ENCODE measurements at places on chromosomes 2 and 18.

DNA sequence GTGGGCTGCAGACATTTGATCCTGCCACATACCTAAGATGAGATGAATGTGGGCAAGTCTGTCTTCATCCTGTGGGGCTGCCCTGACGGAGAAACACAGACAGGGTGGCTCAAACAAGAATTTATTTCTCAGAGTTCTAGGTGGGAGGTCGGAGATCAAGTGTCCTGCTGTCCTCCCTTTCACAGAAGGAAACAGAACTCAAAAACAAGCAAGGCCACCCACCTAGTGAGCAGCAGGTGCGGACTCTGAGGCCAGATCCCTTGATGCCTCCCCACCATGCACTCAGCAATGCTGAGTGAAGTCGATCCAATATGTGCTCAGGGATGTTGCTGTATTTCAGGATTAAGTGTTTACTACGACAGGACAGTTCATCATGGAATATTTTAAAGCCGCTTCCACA lies 63.0 kb upstream of the SNTG2 start:
- DNase-seq, result no peak

DNA sequence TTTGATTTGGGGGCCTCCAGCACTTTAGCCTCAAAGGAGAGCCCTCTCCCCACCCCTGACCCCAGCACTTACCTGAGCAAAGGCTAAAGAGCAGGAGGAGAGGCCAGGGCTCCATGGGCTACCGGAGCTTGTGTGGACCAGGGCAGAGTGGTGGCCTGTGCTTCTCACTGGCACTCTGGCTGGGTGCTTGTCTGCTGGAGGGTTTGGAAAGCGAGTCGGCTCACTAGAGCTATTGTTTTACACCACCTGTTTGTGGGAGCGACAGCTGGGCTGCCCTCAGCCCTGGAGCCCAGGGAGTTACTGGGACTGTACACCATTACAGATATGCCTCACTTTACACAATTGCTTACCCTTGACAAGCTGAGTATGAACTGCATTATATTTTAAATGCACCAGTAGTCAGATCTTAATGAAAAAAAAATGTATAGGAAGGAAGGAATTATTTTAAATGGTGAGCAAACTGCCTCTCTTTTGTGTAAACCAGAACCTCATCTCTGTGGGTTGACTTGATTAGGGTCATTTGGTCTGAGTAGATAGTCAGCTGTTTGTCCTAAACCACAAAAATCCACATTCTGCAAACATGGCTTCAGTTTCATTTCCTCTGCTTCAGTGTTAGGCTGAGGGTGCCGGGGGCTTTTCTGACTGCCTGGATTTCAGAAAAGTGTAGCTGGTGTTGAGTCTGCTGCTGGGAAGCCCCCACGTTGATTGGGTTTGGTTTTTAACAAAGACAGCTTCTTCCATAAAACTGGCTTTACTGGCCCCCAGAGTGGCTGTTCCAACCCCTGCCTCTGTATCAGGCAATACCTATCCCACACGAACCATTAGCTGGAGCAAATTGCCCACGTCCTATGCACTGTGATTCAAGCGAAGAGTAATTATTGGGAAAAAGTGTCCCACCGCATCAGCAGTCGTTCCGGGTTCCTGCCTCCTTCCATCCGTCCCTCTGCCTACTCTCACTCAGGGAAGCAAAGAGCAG lies at the start of gene CHRNA1:
CHRNA1 (minus strand) TSS at position 193 of the 976 bp plus-strand sequence; CDS start at position 115, 78 bp downstream.
- DNase-seq, result no peak

- no peak for DNase-seq
Measured at GRCh38 chr2:153971250-153971649, 99.5 kb downstream of the GALNT13 start.

- DNase-seq, result no peak
Measured at GRCh38 chr18:27413495-27414401, 228.6 kb upstream of the CHST9 start.

DNA sequence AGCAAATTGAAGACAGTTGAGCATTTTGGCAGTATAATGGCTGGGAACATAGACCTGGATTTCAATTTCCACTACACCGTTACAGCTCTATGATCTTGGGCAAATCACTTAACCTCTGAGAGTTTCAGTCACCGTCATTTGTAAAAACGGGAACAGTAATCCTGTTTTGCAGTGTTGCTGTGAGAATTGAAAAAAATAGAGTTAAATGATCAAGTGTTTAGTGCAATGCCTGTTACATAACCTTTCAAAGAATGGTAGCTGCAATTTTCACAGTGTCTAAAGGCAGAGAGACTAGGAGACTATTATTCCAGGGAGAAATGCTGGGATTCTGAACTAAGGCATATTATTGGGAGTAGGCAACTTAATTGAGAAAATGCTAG lies 2.0 kb downstream of the AGPS start:
- DNase-seq, result no peak

GRCh38 chr18:48563027-48563426 lies 24.2 kb downstream of the CTIF start:
- DNase-seq, result no peak

DNA sequence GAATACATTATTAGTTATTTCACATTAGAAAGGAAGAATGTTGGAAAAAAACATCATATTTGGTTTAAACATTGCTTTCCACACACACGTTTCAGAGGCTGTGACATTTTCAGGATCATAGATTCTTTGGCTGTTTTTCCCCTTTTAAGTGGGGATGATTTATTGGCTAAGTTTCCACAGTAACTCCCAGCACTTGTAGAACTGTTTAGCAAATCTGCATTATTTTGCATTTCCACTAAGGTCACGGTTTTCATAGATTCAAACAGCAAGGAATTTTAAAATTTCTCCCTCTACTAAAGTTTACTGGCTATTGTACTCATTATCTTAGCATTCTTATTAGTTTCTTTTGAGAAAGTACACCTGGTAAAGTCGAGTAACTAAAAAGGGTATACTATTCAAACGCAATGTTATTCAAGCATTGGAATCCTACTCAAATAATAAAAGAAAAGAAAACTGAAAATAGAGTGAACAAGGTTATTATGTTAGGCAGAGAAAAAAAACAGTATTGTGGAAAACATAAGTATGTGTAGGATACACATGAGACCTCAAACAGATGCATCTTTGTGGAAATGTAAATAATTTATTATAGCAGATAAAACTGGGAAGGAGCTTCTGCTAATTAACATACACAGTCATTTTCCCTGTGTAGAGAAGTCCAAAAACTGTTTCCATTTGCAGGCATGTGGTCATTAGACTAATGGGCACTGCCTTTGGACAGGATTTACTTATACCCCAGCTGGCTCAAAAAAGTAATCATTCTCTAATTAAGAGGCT lies 633.8 kb downstream of the NRXN1 start:
- DNase-seq, result no peak

All from activated T-cell treated with anti-CD3 and anti-CD28 coated beads, Interleukin-2, amount 50 U/mL, for 72 hours (primary cell).